ENCODE measurements at places on chromosomes 7 and 10.
A peak's percentile ranks its signal among the peaks of the same experiment; 100 is the strongest.

- no peak for DNase-seq
Measured at GRCh38 chr10:52221923-52222322, 92.2 kb upstream of the DKK1 start.

DNA sequence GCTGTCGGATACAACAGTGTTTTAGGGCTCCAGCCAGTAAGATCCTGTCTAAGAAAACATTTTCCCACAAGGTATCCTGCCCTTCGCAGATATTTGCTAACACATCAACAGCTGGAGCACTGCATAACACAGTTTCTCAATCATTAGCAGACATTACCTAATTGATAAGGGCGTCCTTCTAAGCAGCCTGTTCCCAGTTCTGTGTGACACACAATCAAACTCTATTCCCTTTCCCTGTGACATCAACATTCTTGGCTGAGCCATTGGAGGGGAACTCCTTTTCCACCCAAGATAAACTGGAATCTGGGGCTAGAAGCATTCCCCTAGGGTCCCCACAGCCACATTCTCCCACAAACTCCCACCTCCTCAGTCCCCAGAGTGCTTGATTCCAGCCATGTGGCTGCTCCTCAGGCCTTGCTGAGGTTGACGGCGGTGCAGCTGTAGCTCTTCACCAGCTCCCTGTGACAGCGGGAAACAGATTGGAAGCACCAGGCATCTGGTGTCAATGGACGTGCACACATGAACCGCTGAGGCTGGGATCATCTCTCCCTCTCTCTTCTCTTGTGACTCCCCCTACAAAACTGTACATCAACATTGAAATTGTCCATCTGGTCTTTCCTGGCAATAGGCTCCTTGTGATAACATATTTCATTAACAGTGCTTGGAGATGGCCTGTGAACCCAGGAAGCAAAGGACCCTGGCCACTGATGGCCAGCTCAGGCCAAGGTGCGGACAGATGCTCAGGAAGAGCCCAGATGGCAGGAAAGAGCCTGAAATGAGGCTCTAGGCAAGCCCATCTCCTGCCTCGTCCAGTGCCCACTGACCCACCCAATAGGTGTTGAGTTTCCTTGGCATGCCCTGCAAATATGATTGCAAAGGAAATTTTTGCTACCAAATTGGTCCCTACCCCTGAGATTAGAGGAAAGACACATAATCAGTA lies 131.1 kb upstream of the TBX20 start:
- no peak for DNase-seq

- DNase-seq = peak; percentile 81
Measured at GRCh38 chr7:108454674-108455550, 1.3 kb downstream of the NRCAM start.

- DNase-seq = no peak
Measured at GRCh38 chr10:62250594-62251198, 17.9 kb downstream of the RTKN2 start.

DNA sequence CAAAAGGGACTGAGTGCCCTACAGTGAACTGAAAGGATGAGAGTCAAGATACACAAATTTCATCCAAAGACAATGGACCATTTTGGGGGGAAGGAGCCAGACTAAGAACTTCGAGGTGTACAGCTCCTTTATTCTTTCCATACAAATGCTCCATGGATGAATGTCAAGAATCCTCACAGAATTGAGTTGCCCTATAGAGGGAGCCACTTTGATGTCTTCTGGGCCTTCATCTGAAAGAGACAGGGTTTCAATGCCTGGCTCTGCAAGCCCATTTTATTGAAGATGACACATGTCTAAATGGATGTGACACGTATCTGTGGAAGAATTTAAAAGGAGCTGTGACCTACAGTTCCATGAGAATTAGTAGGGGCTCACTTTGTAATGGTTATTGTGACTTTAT lies 32.0 kb upstream of the NRG3 start:
- DNase-seq = no peak

GRCh38 chr10:44465401-44466115 lies 80.7 kb upstream of the CXCL12 start:
- DNase-seq = no peak

- no peak for DNase-seq
Measured at GRCh38 chr7:73830681-73831583, at the start of gene CLDN4. Gene CLDN4, plus strand, starts transcription at chr7:73830996. Its CDS starts 206 bp downstream, at chr7:73831202.

- DNase-seq = no peak
Measured at GRCh38 chr7:37007691-37008090, 283.4 kb upstream of the AOAH start.

- DNase-seq = peak; percentile 54
Measured at GRCh38 chr10:132133005-132133404, 53.7 kb upstream of the DPYSL4 start.

Data from spleen (tissue), 13 donors.